ENCODE measurements at places on chromosomes 7 and 10.

DNA sequence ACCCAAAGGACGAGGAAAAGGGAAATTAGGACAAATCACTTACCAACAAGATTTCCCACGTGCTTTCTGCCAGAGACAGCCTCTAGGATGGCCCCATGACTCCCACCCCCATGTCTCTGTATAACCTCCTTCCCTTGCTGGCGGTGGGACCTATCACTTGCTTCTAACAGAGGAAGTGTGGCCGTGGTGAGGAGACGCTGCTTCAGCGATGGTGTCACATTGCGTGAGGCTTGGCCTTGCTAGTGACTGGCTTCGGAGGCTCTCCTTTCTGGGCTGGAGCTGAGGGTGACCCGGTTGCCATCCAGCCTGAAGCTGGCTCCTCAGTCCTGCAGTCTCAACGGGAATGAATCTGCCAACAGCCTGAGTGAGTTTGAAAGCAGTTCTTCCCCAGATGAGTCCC lies 123.7 kb downstream of the ANLN start:
- H3K27ac ChIP-seq, result no peak overlapping the region
- H3K27me3 ChIP-seq, result no peaks in the 10 kb centered on the region
- H3K4me1 ChIP-seq, result peaks cover 42% of the 10 kb centered on the region
- no peak overlapping the region for H3K4me3 ChIP-seq

GRCh38 chr10:89531359-89531758 lies 4.0 kb downstream of the SLC16A12 start:
- no peaks in the 10 kb centered on the region for H3K36me3 ChIP-seq

DNA sequence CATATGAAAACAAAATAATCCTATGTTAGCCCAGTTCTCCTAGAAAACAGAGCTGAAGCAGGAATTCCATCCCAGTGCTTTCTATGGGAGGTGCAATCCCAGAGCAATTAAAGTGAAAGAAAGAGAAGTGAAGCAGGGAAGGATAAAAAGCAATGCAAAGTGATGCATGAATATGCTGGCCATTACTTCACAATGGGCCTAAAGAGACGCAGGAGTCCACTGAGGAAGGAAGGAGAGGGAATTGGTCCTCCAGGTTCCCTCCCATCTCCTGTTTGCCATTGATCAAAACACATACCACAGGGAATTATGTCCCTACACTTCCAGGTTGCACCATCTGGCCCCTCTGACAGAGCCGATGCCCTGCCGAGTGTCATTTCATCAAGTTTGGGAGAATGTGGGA lies 392.2 kb upstream of the NFE2L3 start:
- no peaks in the 10 kb centered on the region for H3K36me3 ChIP-seq
- no peak overlapping the region for H3K27ac ChIP-seq
- peaks cover 68% of the 10 kb centered on the region for H3K27me3 ChIP-seq
- no peak for DNase-seq
- H3K4me1 ChIP-seq, result peaks cover 30% of the 10 kb centered on the region

GRCh38 chr10:127997937-127998336 lies 91.0 kb downstream of the PTPRE start:
- no peak for DNase-seq
- H3K27me3 ChIP-seq, result peaks cover 36% of the 10 kb centered on the region
- peak overlapping the region; percentile 31 for H3K4me3 ChIP-seq
- no peaks in the 10 kb centered on the region for H3K36me3 ChIP-seq
- no peak overlapping the region for H3K27ac ChIP-seq
- peaks cover 43% of the 10 kb centered on the region for H3K4me1 ChIP-seq

GRCh38 chr7:24722386-24723177 lies 34.7 kb downstream of the GSDME start:
- no peaks in the 10 kb centered on the region for H3K4me1 ChIP-seq
- DNase-seq, result no peak
- no peak overlapping the region for H3K27ac ChIP-seq
- H3K27me3 ChIP-seq, result peaks cover 5% of the 10 kb centered on the region

- DNase-seq, result no peak
- H3K27ac ChIP-seq, result no peak overlapping the region
- H3K4me1 ChIP-seq, result peaks cover 38% of the 10 kb centered on the region
- H3K4me3 ChIP-seq, result no peak overlapping the region
- H3K36me3 ChIP-seq, result no peaks in the 10 kb centered on the region
Observed at GRCh38 chr7:30915005-30915601, 3.5 kb downstream of the AQP1 start.

DNA sequence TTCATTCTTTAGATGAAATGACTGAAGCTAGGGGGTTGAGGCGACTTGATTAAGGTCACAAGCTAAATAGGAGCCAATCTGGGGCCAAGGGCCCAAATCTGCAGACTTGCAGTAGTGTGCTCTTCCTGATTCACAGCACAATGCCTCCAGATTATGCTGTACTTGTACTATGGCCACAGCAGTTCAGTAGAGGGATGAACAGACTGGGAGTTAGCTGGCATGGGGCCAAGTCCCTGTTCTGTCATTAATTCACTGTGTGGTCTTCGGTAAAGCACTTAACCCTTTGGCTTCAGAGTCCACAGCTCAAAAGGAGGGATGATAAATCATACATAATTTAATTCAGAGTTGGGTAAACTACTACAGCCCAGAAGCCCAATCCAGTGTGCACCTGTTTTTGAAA lies 196.8 kb downstream of the XPNPEP1 start:
- no peak overlapping the region for H3K27ac ChIP-seq
- peak; percentile 70 for DNase-seq

DNA sequence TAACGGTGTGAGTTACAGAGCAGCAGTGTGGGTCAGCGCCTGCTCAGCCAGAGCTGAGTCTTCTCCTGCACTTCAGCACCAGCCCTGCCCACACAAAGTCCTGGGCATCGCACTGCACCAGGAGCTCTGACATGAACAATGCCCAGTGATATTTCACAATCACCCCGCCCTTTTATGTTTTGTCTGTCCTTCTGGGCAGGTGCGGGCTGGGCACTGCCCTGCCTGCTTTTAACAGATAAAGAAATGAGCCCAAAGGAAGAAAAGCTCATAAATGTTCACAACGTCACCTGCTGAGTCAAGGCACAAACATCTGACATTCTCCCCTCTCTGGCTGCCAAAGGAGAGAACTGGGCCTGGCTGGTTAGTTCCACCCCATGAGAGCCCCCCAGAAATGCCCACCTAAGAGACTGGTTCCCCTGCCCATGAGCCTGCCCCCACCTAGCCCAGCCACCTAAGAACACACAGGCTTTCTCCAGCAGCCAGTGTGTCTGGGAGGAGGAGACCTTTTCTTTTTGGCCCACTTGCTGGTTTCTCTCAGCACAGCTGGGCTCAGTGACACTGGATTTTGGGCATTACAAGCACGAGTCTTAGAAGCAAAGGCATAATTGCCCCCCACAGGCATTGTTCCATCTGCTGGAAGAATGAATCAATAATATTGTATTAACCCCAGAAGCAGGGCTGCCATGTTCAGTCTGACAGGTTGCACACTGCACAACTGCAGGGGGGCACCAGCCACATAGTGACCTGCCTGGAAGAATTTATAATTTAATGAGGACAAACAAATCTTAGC lies 22.3 kb downstream of the CALML3 start:
- DNase-seq, result no peak
- peaks cover 10% of the 10 kb centered on the region for H3K4me1 ChIP-seq
- H3K27ac ChIP-seq, result no peak overlapping the region
- H3K27me3 ChIP-seq, result no peaks in the 10 kb centered on the region

DNA sequence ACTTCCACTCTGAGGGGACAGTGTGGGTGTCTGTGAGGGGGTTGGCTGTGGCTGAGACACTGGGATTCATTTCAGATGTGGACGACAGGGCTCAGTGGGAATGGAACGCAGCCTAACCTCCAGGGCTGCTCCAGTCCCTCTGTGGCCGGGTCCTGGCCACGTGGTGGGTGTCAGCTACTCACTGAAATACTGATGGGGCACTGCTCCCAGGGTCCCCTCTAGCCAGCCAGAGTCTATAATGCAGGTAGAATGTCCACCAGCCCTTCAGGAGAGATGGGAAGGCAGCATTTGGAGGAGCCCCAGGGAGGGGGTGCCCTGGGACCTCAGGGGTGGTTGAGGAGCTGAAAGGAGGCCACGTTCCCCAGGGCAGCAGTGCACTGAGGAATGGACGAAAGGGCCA lies 87.2 kb upstream of the LANCL2 start:
- DNase-seq, result no peak
- no peak overlapping the region for H3K27ac ChIP-seq
- H3K27me3 ChIP-seq, result peaks cover 12% of the 10 kb centered on the region
- H3K4me1 ChIP-seq, result peaks cover 5% of the 10 kb centered on the region
- H3K4me3 ChIP-seq, result no peak overlapping the region

DNA sequence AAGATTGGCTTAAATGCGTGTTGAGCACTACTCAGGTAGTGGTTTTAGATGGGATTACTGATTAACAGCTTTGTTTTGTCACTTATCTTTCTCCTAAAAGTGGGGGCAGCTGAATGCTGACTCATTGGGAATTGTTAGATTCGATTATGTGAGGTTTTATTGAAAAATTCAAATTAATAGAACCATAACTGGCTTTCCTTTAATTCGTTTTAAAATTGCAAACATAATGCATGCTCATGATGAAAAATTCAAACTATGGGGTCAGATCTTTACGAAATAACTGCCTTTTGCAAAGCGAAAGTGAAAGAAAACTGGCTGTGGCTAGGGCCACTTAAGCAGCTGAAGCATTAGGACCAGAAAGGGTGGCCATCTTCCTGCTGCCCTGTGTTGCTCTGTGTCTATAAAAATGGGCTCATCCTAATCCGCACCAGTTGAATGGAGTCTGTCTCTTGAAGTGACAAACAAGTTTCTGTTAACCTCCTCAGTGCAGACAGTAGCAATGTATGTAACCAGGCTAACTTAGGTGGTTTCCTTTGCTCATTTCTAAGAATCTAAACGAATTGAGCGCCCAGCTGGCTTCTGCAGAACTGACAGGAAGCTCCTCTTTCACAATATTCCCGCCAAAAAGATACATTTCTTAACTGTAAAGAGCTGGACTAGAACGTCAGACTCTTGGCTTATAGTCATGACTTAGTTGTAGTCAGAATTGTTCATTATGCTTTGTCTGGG lies 27.8 kb downstream of the DENND10 start:
- H3K27ac ChIP-seq, result no peak overlapping the region
- peaks cover 32% of the 10 kb centered on the region for H3K36me3 ChIP-seq
- peaks cover 4% of the 10 kb centered on the region for H3K4me1 ChIP-seq
- no peak for DNase-seq
- no peak overlapping the region for H3K4me3 ChIP-seq

DNA sequence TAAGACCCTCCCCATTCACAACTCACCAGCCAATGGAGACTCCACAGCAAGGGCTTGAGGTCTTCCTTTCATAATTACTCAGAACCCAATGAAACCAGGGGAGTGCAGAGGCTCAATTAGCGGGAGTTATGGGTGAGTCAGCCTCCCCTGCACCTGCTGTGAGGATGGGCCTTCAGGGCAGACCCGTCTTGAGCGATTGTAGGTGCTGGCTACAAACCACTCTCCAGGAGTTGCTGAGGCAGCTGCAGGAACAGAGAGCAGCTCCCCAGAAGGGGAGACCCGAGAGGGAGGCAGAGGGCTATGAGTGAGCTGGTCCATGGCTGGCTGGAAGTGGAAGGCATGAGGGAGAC lies 58.5 kb upstream of the SORCS3 start:
- no peak overlapping the region for H3K4me3 ChIP-seq
- peaks cover 3% of the 10 kb centered on the region for H3K36me3 ChIP-seq
- no peak overlapping the region for H3K27ac ChIP-seq
- DNase-seq, result no peak
- H3K27me3 ChIP-seq, result peaks cover 43% of the 10 kb centered on the region
- peaks cover 6% of the 10 kb centered on the region for H3K4me1 ChIP-seq

- DNase-seq, result no peak
- H3K4me1 ChIP-seq, result peaks cover 6% of the 10 kb centered on the region
- H3K4me3 ChIP-seq, result no peak overlapping the region
- no peaks in the 10 kb centered on the region for H3K27me3 ChIP-seq
Observed at GRCh38 chr7:12062062-12062461, 149.0 kb upstream of the TMEM106B start.

DNA sequence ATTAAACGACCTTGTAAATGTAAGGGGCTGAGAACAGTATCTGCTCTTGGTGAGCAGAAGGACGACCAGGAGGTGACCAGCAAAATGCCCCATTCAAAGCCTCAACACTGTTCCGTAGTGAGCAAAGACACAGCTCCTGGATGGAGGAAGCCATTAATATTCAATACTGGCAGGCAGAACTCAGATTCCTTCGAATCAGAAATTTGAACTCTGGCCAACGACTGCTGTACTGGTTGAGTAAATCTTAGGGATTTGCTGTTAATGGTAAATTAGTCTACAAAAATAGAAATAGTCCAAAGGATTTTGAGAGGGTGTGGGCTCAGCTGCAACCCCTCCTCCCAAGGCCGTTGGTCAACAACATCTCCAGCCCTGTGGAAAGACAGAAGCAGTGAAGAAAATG lies 130.5 kb upstream of the PFKP start:
- no peaks in the 10 kb centered on the region for H3K36me3 ChIP-seq
- peaks cover 58% of the 10 kb centered on the region for H3K27me3 ChIP-seq
- no peak overlapping the region for H3K27ac ChIP-seq
- no peak for DNase-seq

- H3K4me1 ChIP-seq, result peaks cover 11% of the 10 kb centered on the region
- no peak overlapping the region for H3K4me3 ChIP-seq
- no peak overlapping the region for H3K27ac ChIP-seq
- H3K36me3 ChIP-seq, result no peaks in the 10 kb centered on the region
Observed at GRCh38 chr10:5669604-5670003, 3.2 kb upstream of the ASB13 start.
